ENCODE measurements at places on chromosomes 4 and X.

DNA sequence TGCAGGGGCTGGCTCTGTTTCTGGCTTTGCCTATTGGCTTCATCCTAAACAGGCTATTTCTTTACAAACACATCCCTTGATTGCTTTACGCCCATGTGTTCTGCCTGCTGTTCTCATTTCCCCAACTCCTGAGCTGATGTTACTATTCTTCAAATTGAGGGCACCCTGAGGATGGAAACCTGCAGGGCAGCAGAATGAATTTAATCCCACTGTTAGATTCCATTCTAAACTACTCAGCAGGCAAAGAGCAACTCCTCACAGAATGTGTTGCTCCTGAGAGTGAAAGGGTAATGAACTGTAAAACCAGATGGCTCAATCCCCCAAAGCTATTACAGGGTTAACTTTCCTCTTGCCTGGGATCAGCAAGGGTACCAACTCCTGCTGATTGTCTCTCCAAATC is 75.7 kb downstream of the ANKRD50 start:
- no peak for DNase-seq

DNA sequence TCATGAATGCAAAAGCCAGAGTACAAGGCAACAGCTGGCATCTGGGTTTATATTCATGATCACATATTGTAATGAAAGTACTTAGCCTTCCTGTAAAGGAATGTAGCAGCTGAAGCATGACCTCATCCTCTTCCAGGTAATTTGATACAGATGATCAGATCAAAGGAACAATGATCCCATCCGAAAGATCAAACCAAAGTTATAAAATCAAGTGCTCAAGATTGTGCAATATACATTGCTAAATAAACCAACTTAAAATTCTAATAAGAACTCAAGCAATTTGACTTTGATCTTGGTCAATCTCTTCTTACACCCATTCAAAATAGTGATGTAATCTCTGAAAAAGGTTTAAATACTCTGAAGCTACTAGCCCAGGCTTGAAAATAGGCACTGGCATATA is 113.1 kb upstream of the INPP4B start:
- no peak for DNase-seq

- DNase-seq: no peak
Measured at GRCh38 chrX:27309406-27309805, 153.7 kb downstream of the PPP4R3C start.

DNA sequence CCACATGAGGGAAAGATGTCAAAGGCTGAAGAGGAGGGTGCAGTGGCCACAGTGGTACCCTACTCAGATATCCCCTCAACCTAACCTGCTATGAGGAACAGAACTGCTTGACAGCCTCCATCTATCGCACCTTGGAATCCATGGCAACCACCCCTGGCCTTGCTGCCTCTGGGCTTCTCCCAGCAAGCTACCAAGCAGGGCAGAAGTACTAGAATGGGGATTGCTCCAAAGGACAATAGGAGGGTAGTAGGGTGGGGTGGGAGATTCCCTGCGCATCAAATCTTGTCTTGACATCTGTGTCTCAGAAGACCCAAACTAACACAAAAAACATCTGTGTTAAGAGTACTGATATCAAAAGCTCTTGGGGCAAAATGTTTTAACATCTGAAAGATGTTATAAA is 118.2 kb downstream of the FBXW7 start:
- DNase-seq: no peak
